ENCODE measurements at places on chromosomes 11 and 22.

- no peak for DNase-seq
Observed at GRCh38 chr11:75023446-75024067, 34.8 kb downstream of the NEU3 start.

GRCh38 chr11:113385749-113386148 lies 1.8 kb upstream of the ANKK1 start:
- DNase-seq, result no peak

DNA sequence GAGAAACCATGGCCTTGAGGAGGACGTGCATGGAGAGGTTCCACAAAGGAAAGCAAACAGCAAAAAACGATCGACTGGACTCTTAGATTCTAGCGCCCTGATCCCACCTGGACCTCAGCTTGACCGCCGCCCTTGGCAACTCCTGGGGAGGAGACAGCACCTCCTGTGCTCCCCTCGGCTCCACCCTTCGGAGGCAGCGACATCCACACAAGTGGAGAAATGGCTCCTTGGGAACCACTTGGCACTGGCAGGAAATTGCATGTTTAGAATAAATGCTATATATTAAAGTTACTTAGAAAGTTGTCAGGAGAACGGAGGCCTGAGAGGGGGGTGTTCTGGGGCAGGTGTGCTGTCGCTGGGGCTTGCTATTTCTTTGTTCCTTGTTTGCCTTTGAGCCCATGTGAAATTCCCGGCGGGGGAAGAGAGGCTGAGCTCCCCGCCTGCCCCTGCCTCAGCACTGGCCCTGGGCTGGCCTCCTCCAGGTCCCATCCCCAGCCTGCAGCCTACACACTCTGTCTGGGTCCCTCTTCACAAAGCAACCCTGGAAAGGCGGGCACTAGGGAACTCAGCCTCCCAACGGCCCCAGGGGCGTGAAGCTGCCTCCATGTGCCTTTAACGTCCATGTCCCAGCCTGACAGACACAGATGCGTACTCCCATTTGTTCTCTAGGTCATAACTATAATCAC lies 395.3 kb downstream of the BRD1 start:
- no peak for DNase-seq

DNA sequence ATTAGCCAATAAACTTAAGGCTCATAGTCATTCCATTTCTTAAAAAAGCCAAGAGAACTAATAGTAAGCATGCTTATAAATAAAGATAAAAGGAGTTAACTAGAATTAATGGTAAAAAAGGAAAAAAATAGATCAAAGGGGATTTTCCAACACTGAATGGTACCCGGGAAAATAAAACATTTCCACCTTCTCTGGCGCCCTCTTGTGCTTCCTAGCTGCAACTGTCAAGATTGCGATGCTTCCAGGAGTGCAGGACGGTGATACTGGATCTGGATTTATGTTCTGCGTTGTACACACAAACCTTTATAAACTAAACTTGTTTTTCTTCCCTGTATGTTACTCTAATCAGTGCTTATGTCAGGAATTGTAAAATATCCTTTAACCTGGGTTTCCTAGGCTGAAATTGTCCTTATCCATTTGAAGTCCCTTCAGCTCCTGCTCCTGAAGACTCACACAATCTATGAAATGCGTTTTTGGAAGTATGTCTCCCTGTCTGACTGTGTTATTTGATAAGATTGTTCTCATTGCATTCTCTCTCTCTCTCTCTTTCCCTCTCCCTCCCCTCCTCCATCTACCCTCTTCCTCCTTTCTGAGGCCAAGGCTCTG lies 9.6 kb upstream of the HTATIP2 start:
- DNase-seq, result no peak

GRCh38 chr11:75949023-75949672 lies 134.1 kb downstream of the UVRAG start:
- DNase-seq, result no peak

- DNase-seq, result no peak
Observed at GRCh38 chr11:60389279-60389910, 6.9 kb upstream of the MS4A14 start.

GRCh38 chr11:63532799-63533475 lies 3.7 kb upstream of the PLAAT4 start:
- DNase-seq, result no peak

GRCh38 chr11:45906965-45907611 lies at the start of gene FREY1:
TSS of gene FREY1 (minus strand) at chr11:45907271. CDS start at chr11:45907245, 26 bp downstream.
- no peak for DNase-seq

DNA sequence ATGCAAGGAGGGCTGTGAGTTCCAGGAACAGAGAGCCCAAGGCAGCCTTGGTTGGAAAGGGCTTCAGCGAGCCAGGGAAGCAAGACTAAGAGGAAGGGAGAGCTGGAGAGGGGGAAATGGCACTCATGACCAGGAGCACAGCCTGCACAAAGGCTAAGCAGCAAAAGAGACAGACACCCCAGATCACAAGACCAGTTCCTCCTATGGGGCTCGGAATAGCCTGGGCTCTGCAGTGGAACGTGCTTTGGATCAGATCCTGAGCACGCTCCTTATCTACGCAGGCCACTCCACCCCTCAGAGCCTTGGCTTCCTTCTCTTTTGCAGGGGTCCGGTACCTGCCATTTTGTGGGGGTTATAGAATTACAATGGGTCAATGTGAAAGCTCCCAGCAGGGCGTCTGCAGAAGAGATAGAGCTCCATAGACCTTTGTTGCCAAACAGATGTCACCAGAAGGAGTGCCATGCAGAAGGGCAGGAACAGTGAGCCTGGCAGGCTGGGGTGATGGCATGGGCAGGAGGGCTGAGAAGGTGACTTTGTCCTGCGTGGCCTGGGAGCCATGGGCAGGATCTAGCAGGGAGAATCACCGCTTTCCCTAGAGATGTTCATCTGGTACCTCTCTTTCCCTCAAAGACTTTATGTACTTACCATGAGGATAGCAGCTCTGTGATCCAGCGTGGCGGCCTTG lies 33.8 kb downstream of the ZC3H7B start:
- no peak for DNase-seq

DNA sequence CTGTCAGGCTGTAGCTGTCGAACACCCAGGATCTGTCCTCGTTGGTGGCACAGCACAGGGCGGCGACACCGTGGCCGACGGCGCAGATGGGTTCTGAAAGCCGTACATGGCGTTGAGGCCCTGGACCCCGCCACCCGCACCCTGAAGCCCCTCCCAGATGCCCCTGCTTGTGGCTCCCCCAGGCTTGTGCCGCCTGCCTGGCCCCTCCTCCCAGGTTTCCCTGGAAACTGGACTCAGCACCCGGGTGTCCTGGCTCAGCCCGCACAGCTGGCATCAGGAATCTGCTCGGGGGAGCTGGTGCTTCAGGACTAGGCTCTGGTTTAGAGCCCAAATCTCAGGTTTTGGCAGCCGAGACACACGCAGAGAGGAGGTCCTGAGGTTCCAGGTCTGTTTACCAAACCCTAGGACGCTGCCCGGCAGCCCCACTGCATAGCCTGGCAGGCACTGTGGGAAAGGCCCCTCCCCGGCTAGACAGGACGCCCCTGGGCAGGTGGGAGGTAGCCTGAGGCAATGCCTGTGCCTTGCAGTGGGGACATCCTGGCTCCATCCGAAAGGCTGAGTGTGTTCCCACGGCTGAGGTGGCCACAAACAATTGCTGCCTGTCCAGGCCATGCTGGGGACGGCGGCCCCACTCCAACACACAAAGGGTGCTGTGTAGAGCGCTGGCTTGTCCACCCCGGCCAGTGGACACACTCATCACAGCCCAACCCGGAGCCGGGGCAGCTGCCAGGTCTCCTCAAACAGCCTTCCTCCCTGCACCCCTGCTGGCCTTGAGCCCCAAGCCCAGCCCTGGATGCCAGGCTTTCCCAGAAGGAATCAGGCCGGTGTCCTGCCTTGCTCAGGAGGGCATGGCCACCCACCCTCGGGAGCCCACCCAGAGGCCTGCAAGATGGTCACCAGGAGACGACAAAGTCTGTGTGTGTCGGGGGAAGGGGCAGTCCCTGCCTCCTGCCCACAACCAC lies 4.6 kb downstream of the GATD1 start:
- DNase-seq, result no peak

DNA sequence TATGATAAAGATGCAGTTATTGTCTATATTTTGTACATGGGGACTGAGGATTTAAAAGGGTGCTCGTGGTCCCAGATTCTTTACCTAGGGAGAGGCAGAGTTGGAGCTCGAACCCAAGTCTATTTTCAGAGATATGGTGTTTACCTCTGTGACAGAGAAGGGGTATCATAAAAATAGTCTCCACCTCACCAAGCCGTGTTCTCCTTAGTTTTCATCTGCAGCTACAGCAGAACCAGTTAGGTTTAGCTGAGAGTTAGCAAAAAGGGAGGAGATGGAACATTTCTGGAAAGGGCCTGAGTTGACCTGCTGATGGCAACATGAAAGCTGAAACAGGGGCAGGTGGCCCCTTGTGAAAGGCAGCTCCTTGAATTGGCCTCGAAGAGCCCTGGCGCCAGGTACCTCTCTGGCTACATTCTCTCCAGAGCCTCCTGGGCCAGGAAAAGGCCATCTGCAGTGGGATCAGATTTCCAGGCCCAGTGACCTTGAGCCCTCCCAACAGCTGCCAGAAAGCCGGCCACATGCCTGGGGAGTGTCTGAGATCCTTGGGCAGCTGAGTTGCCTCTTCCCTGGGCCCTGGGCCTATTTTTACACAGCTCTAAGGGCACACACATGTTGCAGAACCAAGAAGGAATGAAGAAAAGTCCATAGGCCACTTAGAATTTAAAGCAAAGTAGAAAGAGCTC lies 136.6 kb downstream of the NAV2 start:
- DNase-seq, result no peak

GRCh38 chr11:84543367-84544159 lies 1083.6 kb downstream of the DLG2 start:
- DNase-seq, result no peak

DNA sequence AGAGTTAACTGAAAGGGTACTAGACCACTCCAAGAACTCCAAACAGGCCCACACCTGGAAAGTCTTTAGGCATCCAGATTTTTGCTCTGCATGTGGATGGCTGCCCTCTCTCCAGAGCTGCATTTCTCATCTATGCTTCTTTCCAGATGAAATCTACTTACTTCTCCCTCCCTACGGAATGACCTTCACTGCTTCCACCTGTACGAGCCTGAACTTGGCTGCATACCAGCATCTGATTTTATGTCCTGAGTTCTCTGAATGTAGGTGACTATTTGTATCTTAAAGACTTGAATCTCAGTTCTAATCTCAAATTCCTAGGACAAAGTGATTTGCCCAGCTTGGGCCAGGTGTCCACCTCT lies 13.3 kb downstream of the CELF1 start:
- no peak for DNase-seq

DNA sequence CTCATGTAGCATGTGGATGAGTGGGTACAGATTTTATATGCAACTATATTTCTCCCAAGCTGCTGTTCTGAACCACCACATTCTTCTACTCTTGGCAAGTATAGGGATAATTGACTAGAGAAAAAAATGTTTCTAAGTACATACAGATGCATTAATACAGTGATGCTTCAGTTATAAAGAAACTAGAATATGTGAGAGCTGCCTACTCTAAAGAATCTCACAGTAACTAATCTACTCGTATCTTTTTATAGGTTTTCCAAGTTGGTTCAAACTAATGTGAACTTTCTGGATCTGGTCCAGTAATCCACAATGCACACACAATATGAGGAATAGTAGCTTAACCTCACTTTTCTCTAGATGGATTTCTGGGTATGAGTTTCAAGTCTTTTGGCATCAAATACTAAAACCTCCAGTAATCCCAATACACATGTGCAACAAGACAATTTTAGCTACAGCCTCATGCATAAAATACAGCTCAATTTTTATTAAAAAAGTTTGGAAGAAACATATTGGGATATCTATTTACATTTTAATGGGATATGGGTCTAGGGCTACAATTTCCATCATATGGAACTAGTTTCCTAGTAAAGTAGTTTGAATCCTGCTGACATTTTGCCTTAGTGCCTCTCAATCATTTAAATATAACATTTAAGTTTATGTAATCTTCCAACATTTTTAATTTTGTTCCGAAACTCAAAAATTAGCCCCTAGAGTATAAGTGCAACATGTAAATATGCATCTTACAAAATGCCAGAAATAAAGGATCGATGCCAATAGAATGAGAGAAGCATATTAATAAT lies 2209.7 kb downstream of the LRRC4C start:
- no peak for DNase-seq

DNA sequence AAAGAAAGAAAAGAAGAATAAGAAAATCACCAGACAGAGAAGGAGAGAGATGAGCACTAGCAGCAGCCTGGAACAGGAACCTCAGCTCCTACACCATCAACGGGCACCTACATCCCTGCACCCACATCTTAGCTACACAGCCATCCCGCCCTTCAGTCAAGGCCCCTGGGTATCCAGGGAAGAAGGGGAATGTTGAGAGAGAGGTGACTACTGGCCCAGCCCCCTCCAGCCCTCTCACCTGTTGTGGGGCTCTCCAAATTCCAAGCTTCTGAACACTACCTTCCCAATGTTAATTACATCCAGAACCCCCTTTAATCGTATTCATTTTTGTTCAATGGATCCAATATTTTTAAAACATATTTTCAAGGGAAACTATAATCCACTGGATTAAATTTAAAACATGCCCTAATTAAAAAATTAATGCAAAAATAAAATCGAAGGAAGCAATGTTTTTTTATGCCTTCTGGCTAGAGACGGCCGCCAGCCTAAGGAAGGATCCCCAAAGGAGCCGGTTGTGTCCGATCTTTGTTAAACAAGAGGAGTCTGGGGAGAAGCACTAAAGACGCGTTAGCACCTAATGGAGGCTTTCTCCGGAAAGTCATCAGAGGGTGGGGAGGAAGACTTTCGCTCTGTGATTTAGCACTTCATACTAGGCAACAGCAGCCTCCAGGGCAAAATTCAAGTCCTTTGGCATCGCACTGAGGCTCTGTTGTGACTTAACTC lies 9.5 kb downstream of the TPST2 start:
- no peak for DNase-seq

DNA sequence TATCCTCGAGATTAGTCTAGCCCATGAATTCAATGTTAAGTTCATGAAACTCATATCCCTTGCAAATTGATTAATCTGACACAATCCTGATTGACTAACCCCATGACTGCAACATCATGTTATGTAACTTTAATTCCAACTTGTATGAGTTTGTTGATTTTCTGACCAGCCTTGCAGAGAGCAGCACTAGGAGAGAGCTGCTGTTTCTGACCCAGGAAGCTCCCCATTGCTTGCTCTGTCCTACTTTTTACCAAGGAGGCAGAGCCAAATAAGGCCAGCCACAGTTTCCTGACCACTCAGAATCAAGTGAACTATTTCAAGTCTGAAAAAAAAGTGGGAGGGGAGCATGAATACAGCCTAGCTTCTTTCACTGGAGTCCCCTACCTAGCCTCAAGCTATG lies 13.2 kb downstream of the MPZL3 start:
- no peak for DNase-seq

Data from activated CD4-positive, alpha-beta T cell treated with anti-CD3 and anti-CD28 coated beads, Interleukin-2, amount 50 U/mL, for 48 hours (primary cell).